H54 (cell line): ENCODE measurements at places on chromosomes 13 and 19.

DNA sequence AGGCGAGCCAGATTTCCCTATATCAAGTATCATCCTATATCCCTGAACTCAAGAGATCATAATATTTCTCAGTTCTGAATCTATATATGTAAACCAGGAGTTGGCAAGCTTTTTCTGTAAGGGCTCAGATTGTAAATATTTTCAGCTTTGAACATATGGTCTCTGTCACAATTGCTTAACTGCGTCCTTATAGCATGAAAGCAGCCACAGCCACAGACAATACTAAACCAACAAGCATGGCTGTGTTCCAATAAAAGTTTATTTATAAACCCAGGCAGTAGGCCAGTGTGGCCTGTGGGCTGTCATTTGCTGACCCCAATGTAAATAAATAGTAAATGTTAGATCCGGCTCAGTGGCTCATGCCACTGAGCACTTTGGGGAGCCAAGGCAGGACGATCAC is 12.2 kb upstream of the MYH14 start:
- DNase-seq: no peak

DNA sequence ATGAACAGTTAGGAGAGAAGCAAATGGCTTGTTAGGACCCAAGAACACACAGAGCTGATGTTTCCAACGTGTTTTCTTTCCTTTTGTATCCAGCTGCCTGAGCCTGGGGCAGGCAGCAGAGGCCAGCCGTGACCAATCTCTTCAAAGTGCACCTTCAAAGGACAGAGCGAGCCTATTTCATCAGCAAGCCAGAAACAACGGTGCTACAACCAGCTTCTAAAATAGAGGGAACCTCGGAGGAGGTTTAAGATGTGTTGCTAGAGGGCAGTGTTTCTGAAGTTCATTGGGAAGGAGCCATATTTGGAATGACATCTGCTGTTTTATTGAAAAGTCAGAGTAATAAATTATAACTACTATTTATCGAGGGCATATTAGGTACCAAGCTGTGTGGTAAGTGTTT is 56.2 kb upstream of the RFC3 start:
- DNase-seq: no peak

DNA sequence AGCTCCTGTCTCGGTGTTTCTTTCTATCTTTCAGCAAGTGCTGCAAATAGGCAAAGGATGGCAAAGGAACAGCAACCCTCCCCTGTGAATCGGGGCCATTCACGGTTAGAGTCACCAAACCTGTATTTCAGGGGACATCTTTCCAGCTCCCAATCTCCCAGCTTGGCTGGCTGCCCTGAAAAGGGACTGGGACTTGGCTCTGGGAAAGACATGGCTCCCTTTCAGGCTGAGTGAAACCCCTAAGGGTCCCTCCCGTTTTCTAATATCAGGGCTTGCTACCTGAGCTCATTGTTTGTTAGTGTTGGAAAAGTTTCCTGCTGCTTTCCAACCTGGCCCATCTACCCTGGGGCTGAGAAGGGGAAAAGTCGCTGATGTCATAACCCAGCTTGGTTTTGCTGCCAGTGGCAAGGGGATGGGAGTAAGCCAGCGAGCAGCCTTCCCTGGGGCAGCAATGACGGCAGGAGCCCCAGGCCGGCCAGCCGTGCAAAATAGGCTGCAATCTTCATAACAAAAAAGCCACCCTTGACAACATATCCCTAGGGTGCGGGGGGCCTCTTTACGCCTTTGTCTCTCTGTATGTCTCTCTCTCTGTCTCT is 29.9 kb downstream of the SERP2 start:
- no peak for DNase-seq

DNA sequence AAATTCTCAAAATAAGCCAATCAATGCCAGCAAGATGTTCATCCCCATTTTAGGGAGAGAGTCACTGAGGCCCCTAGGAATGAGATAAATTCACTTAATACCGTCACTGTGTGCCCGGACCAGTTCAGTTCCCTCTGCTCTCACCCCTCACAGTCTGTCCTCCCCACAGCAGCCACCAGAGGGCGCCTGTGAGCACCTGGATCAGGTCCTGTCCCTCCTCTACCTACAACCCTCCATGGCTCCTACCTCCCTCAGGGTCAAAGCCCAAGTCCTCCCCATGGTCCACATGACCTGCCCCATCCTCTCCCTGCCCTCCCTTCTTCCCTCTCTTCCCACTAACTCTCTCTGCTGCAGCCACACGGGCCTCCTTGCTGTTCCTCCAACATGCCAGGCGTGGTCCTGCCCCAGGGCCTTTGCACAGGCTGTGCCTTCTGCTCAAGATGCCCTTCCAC is 42.0 kb upstream of the NFIC start:
- DNase-seq: no peak

DNA sequence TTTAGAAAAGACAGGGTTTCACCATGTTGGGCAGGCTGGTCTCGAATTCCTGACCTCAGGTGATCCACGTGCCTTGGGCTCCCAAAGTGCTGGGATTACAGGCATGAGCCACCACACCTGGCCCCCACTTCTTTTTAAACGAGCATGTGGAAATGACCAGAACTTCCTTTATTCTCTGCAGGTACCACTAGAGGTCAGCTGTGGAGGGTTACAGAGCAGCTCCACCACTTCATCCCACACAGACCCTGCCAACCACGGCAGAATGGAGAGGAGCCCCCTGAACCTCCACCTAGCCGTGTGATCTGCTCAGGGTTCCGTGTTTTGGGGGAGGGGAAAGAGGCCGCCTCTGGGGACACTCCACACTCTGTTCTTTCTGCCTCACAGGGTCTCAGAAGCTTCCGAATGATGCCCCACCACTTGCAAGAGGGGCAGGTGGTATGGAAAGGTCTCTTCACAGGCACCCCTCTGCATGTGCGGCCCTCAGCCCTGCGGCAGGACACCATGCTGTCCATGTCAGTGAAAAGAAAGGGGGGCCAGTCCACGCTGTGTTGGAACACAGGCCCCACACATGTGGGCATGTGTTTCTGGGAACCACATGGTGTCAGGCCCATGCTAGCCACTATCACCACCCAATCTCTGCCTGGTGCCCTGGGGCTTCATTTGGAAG is 465.0 kb downstream of the TSHZ3 start:
- DNase-seq: no peak

- DNase-seq: peak; percentile 6
Measured at GRCh38 chr13:93535251-93535650, 308.6 kb downstream of the GPC6 start.

- no peak for DNase-seq
Measured at GRCh38 chr19:45729800-45730290, 851 bp downstream of the FBXO46 start.

GRCh38 chr19:35142606-35143230 is 337 bp upstream of the FXYD7 start:
- no peak for DNase-seq

DNA sequence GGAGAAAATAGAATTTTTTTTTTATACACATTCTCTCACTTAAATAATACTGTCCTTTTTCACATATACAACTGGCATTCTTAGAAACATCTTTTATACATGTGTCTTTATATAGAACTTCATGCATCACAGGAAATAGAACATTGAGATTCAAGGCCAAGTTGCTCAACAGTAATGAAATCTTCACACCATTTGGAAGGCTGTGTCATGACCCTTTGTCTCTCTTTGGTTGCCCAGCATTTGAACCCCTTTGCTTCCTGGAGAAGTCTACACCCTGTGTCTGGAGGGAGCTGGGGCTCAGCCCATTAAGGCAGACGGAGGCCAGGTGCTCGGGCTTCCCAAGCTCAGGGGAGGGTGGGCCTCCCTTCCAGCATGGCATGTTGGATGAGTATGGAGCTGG is 41.1 kb downstream of the B3GLCT start:
- DNase-seq: no peak

- no peak for DNase-seq
Measured at GRCh38 chr13:99982036-99982730, 599 bp downstream of the ZIC2 start.

GRCh38 chr19:13132471-13133180 is 14.6 kb downstream of the NACC1 start:
- no peak for DNase-seq

GRCh38 chr19:39582442-39582841 is 19.9 kb upstream of the LGALS13 start:
- no peak for DNase-seq

- DNase-seq: no peak
Measured at GRCh38 chr13:113119166-113119821, 3.3 kb upstream of the F10 start.

- DNase-seq: no peak
Measured at GRCh38 chr19:5101871-5102270, 133.0 kb downstream of the KDM4B start.

DNA sequence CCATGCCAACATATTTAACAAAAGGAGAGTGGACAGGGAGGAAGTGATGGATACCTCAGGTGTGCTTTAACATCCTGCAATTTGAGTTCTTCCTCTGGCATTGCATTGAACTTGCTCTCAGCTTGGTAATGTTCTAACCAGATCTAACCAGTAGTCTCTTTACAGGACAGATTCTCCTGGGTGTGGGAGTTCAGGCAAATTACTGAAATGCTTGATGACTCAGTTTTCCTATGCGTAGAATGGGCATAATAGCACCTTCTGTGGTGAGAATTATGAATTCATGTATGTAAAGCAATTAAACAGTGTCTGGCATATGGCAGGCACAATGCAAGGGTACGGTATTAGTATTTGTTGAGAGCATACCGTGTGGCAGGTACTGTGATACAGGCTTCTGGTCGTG is 3.6 kb downstream of the AKAP11 start:
- no peak for DNase-seq

GRCh38 chr19:33234092-33234491 is 8.4 kb upstream of the SLC7A10 start:
- no peak for DNase-seq

DNA sequence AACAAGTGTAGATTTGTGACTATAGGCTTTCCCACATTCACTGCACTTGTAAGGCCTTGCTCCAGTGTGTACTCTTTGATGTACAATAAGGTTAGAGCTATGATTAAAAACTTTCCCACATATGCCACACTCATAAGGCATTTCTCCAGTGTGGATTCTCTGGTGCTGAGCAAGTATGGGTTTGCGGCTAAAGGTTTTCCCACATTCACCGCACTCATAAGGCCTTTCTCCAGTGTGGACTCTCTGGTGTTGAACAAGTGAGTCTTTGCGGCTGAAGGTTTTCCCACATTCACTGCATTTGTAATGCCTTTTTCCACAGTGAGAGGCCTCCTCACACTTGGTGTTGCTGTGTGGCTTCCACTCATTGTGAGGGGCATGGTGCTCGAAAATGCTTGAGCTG is 3.7 kb downstream of the ZNF772 start:
- DNase-seq: no peak

GRCh38 chr19:18490728-18491127 is 31.1 kb downstream of the ELL start:
- DNase-seq: no peak

GRCh38 chr13:76053181-76053580 is 417.1 kb downstream of the LMO7 start:
- no peak for DNase-seq

- DNase-seq: no peak
Measured at GRCh38 chr13:38090913-38091312, 221.3 kb upstream of the TRPC4 start.

DNA sequence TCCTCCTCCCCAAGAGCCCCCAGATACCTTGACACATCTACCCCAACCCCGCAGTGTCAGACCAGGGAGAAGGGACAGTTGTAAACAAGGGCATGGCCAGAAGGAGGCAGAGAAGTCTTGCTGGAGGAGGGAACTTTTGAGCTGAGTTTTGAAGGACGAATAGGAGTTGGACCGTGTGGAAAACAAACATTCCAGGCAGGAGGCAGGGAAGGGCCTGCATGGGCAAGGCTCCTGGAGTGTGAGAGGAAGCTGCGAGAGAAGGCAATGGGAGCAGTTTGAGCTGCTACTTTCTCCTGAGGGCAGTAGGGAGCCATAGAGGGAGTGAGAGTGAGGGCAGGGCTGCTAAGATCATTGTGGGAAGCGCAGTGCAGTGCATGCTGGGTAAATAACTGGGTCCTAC is 23.3 kb downstream of the IL12RB1 start:
- no peak for DNase-seq

DNA sequence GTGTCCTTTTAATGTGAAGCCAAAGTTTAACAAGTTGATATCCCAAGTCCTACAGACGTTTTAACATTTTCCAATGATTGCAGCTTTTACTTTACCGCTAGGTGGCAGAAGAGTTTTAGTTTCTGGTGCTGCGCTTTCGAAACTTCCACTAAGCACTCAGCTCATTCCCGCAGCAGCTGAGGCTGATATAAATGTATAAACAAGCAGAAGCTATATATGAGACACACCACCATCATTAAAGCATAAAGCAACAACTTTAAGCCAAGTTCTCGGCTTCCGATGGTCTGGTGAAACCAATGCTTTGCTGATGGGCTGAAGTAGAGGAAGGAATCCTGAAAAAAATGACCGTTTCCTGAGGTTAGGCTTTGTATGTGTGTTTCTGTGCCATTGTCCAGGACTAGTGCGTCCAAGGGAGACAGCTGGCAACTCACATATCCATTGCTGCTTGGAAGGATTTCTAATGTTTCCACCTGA is 753.9 kb downstream of the OLFM4 start:
- peak; percentile 6 for DNase-seq

GRCh38 chr19:28652765-28653164 is 560.2 kb downstream of the UQCRFS1 start:
- DNase-seq: no peak

- no peak for DNase-seq
Measured at GRCh38 chr13:95557013-95557412, 4.5 kb downstream of the CLDN10 start.
